ENCODE measurements at places on chromosomes 5 and 9.
A peak's percentile ranks its signal among the peaks of the same experiment; 100 is the strongest.

DNA sequence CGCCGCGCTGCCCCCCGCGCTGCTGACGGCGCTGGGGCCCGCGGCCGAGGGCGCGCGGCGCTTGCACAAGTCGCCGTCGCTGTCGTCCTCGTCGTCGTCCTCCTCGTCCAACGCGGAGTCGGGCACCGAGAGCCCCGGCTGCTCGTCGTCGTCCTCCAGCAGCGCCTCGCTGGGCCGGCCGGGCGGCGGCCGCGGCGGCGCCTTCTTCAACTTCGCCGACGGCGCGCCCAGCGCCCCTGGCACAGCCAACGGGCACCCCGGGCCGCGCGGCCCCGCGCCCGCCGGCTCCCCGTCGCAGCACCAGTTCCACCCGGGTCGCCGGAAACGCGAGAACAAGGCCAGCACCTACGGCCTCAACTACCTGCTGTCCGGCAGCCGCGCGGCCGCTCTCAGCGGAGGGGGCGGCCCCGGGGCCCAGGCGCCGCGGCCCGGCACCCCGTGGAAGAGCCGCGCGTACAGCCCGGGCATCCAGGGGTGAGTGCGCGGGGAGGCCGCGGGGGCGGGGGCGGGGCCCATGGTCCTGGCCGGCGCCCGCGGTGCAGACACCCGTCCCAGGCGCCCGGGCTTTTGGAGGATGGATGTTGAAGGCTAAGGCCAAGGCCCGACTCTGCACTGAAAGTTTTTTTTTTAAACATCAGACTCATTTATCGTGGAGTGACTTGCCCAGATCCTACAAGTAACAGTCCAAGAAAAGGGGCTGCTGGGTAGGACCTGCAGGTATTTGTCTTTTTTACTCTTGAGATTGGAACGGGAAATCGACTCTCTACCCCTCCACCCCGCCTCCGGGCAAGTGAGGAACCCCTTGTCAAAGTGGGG lies 1.2 kb downstream of the TENT4A start:
- DNase-seq = no peak

- no peak for DNase-seq
These were observed 81.6 kb downstream of the SLIT3 start for GRCh38 chr5:169219351-169219750.

DNA sequence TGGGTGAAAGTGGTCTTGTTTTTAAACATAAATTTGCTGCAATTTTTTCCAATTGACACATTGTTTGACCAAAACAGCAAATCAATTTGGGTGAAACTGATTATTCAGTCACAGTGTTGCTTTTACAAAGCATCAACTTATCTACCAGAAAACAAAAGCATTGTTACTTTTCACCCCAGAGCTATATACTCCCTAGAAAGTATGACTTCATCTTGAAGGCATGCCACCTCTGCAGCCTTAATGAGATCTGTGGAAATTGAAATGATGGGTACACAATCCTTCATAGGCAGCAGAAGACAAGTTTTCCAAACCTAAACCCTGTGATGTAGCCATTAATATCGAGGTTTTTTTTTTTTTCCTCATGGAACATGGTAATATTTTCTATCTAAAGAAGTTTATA lies 615.9 kb downstream of the CHSY3 start:
- DNase-seq = no peak

GRCh38 chr5:58085800-58086199 lies 374.1 kb downstream of the PLK2 start:
- DNase-seq = no peak

DNA sequence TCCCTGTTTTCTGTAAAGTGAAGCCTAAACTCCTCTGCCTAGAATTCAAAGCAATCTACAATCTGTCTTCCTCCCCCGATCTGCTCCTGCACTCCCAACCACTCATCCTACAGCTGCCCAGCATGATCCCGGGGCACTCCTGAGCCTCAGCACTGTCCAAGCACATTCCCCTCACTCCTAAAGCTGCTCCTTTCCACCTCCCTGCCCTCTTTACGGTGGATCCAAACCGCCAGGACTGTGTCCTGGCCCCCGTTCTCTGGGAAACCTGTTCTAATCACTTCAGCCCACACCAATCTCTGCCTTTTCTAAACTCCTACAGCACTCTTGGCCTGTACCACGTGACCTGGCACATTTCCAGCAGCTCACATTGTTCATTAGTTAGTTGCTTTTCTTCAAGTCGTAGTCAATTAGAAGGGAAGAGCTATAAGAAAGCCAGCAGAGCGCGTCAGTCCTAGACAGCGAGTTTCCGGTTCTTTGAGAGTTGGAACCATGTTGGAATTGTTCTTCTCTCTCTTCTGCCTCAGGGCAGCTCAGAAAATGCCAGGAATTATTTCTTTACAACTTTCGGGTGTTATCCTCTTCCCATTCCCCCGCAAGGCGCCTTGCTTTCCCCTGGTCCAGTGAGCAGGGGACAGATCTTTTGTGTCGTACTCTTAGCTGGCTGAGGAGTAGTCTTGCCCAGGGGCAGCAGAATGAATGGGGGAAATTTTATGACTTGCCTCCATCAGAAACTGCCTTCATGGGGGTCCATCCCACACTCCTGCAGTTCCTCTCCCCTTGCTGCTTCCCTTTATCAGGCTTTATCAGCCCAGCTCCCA lies 60.7 kb downstream of the NRG2 start:
- no peak for DNase-seq

DNA sequence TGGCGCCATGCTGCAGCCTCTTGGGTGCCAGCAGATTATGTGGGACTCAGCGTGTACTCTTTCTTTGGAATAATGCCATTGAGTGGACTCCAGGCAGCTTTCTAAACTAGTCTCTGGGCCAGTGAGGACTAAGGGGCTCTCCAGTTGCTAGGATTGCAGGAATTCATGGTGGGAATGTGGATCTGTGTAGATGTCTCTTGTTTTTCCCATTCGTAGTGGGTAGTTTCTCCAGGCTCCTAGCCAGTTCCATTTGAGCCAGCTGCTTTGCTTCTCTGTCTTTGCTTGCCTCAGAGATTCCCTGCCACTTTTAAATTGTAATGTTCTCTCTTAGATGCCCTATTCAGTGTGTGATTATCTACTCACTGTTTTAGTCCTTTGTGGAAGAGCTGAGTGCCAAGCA lies 42.6 kb downstream of the SLF1 start:
- no peak for DNase-seq

DNA sequence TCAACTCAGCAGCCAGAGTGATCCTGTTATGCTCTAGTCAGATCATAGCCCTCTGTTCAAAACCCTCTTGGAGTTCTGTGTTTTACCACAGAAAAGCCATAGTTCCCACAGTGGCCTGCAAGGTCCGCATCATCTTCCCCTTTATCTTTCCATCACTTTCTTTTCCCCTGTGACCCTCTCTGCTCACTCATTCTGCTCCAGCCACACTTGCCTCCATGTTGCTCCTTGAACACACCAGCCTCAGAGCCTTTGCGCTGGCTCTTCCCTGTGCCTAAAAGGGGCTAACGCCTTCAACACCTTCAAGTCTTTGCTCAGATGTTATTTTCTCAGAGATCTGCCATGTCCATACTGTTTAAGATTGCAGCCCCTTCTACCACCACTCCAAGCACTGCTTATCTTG lies 26.3 kb downstream of the CSF2 start:
- no peak for DNase-seq

GRCh38 chr5:129541648-129542251 lies 81.7 kb downstream of the ADAMTS19 start:
- peak; percentile 9 for DNase-seq

DNA sequence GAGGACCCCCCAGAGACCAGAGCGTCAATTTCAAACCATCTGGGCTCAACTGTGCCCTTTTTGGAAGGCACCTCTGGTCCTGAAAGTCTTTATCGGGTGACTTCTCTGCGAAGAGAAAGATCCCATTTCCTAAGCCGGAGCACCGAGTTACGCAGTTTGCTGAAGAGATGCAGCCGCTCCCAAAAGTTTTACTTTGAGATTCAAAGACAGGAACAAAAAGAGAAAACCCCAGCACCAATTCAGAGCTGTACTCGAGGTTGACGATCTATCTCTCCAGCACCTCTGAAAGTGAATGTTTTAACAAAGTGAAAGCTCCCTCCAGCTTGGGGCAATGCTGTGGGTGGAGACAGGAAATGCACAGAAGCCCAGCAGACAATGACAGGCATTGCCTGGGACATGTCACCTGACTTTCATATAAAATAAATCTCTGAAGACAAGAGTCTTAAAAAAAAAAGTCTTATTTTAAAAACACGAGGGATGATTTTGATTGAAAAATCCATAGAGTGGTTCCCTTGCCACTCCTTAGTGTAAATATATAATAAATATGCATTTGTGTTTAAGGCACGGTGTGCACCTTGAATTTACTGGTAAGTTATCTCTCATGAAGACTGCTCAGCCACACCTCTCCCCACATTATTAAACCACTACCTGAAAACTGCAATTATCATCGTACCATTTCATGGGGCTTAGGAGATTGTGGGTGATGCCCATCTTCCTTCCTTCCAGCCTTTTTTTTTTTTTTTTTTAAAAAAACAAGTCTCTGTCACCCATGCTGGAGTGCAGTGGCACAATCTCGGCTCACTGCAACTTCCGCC lies 79.9 kb downstream of the FNBP1 start:
- peak; percentile 90 for DNase-seq

DNA sequence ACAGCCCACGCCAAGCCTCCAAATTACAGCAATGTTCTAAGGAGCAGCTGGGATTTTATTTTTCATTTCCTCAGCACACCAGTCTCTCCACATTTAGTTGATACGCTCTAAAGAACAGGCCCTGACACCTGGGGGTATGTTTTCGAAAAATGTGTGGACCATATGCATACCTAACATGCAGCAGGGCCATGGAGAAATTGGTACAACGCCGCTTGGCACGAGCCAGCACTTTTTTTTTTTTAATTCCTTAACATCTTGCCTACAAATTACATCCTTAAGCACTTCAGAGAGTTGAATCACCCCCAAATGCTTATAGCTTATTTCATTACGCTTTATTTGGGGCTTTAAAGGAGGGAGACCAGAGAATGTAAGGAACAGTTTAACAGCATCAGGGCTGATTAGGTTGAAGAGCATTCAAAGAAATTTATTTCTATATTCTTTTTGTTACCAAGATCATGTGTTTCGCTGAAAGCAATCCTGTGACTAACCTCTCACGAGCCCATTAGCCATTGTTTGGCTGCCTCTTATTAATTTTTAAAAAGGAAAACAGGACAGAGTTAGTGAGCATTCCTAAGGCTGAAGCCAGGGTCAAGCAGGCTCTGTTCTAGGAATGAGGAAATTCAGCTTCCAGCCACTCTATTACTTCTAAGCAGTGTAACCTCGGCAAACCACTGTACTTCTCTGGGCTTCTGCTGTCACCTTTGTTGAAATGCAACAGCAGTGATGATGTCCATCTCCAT lies 173.8 kb downstream of the ACTL7B start:
- DNase-seq = no peak

DNA sequence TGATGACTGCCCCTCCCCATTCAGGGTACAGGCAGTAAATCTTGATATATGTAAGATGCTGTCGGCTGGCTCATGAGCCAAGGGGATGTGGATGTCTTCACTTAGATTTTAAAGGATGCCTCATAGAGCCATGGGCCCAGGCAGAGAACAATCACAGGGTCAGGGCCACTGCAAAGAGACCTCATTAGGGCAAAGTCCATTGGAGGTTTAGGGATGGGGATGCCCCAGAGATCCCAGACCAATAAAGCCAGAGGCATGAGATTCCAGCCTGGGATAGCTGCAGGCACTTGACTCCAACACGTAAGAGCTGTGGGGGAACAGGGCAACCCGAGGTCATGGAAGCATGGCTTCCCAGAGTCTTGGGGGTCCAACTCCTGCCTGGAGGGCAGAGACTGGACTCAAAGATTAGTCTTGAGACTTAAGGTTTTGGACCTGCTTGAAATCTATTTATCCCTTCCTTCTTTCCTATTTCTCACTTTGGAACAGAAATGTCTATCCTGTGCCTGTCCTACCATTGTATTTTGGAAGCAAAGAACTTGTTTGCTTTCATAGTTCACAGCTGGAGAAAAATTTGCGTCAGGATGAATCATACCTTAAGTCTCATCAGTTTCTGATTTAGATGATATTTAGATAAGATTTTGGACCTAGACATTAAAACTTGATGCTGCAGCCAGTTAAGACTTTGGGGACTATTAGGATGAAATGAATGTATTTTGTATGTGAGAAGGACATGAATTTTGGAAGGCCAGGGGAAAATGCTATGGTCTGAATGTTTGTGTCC lies 101.3 kb upstream of the ADRA1B start:
- no peak for DNase-seq

DNA sequence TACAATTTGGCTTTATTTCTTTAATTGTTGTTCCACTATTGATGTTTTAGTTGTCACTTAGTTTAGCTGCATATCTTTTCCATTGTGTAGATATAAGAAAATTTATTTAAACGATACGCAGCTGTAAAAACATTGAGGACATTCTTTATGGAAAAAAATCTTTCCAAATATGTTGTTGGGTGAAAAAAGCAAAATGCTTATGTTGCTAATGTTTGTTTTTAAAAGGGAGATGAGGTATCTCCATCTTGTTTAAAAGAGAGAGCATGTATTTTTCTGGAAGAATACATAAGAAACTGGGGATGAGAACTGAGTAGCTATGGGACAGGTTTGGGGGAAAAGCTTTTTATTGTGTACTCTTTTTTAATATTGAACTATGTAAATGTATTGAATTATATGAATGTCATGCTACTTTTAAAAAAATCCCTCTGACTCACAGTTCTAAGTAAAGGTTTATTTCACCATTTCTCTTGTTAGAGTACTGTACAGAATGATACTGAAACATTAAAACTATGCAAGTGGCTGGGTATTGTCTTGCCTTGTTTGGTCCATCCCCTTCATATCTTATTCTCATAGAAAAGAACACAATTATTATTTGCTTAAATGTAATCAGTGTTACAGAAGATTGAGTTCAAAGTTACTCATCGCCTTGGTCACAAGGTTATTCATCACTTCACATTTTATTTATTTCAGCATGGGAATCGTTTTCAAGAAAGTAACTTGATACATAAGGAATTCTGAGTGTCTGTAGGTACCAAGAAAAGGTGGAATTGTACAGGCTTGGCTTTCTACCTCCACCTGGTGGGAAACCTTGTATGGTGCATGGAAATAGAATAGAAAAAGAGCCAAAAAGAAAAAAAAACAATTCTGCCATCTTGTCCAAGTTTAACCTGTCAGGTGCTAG lies 85.8 kb downstream of the RIC1 start:
- peak; percentile 8 for DNase-seq
